Gastrocnemius medialis (tissue), 4 donors: ENCODE measurements at places on chromosomes 1 and 21. TPM values are rescaled to one million over a fixed set of nuclear protein-coding genes. Genes with fewer than 3 reads are reported as not detected.

- peak overlapping the region; percentile 82 for H3K4me3 ChIP-seq
- DNase-seq, result peak; percentile 39
- H3K27me3 ChIP-seq, result no peaks in the 10 kb centered on the region
- H3K27ac ChIP-seq, result peak overlapping the region; percentile 100
- peaks cover 38% of the 10 kb centered on the region for H3K4me1 ChIP-seq
Measured at GRCh38 chr1:244865028-244865371, 657 bp upstream of the HNRNPU start.

- H3K27ac ChIP-seq, result peak overlapping the region; percentile 66
- H3K4me1 ChIP-seq, result no peaks in the 10 kb centered on the region
- DNase-seq, result no peak
Measured at GRCh38 chr21:42093186-42093585, 22.1 kb downstream of the UMODL1 start.

DNA sequence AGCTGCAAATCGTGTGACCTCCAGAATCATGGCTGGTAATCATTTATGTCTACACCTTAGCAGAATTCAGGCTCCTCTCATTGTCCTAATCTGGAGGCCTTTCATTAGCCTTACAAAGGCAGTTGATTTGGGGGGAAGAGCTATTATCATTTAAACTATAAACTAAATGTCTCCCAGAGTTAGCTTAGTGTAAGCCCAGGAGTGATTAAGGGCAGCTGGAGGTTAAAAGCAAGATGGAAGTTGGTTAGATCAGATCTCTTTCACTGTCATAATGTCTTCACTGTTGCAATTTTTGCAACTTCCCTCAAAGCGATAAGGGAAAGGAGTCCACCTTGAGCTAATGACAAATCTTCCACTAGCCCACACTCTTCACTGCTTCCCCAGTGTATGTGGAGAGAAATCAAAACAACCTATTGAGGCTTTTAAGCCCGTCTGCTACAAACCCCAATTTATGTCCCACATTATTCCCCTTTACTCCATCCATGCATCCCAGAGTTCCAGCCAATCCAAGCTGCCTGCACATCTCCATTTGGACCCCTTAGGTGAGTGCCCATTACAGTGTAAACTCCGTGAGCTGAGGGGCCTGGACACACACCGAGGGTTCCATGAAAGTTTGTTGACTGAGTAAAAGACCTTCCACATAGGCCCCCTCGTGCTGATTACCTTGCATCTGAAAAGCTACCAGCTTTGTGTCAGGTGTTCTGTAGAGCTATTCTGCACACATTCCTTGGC, 61.5 kb upstream of the KLHDC7A start:
- H3K4me3 ChIP-seq, result no peak overlapping the region
- H3K4me1 ChIP-seq, result no peaks in the 10 kb centered on the region
- H3K36me3 ChIP-seq, result no peaks in the 10 kb centered on the region
- no peak overlapping the region for H3K27ac ChIP-seq
- DNase-seq, result no peak
- peaks cover under 1% of the 10 kb centered on the region for H3K27me3 ChIP-seq

DNA sequence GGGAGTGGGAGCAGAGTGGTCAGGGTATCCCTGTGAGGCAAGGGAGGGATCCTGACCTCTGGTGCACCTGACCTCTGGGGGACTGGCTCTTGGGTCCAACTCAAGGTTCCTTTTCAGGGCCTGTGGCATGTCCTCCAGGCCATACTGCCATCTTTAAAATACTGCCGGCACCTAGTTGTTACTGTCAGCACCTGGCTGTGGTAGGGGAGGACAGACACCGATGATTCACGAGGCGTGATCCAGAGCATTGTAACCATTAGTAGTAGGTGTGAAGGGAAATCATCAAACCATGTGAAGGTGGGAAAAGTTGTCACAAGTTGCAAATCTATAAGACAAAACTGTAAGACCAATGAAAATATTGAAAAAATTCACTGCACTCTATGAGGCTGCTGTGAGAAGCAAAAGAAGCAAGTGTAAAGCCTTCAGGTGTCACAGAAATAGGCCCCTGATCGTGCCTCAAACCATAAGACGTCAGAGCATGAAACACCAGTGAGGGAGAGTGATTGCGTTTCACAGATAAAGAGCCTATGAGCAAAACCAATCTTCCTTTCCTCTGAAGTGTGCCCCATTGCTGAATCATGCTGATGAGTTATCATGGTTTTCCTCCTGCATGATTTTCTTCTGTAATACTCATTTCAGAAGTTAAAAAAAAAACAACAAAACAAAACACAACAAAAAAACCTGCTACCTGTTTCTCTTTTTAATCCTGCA, 55.3 kb downstream of the CDC7 start:
- H3K27me3 ChIP-seq, result no peaks in the 10 kb centered on the region
- DNase-seq, result no peak
- no peak overlapping the region for H3K27ac ChIP-seq
- H3K4me3 ChIP-seq, result no peak overlapping the region

DNA sequence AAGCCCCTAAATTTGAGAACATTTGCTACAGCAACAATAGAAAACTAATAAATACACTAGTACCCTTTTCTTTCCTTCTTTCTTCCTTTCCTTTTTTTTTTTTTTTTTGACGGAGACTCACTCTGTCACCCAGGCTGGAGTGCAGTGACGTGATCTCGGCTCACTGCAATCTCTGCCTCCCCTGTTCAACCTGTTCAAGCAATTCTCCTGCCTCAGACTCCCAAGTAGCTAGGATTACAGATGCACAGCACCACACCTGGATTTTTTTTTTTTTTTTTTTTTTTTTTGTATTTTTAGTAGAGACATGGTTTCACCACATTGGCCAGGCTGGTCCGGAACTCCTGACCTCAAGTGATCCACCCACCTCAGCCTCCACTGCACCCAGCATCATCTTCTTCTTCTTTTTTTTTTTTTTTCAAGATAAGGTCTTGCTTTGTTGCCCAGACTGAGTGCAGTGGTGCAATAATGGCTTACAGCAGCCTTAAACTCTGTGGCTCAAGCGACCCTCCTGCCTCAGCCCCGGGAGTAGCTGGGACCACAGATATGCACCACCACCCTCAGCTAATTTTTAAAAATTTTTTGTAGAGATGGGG, 19.6 kb upstream of the CBR3 start:
- no peaks in the 10 kb centered on the region for H3K36me3 ChIP-seq
- no peaks in the 10 kb centered on the region for H3K27me3 ChIP-seq
- no peak overlapping the region for H3K4me3 ChIP-seq
- peaks cover 5% of the 10 kb centered on the region for H3K4me1 ChIP-seq
- no peak for DNase-seq

DNA sequence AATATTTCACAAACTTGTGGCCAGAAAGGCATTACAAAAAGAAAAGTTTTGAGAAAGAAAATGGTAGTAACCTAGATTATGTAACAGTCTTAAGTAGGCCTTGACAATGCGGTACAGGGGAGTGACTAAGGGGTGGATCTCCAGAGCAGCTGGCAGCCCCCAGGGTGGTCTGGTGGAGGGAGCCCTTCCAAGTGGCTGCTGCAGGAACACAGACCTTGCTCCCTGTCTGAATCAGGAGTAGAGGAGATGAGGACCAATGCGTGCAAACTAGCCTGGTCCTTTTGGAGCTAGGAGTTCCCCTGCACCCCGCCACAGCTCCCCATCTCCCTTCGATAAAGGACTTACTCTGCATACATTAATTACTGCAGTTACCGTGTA, 189.0 kb downstream of the NFIA start:
- no peak overlapping the region for H3K4me3 ChIP-seq
- no peaks in the 10 kb centered on the region for H3K27me3 ChIP-seq
- H3K4me1 ChIP-seq, result no peaks in the 10 kb centered on the region
- no peaks in the 10 kb centered on the region for H3K36me3 ChIP-seq

GRCh38 chr1:155250246-155250632, 5.0 kb downstream of the ENTREP3 start:
- peaks cover 26% of the 10 kb centered on the region for H3K4me1 ChIP-seq
- DNase-seq, result no peak
- no peak overlapping the region for H3K27ac ChIP-seq
- H3K36me3 ChIP-seq, result no peaks in the 10 kb centered on the region

DNA sequence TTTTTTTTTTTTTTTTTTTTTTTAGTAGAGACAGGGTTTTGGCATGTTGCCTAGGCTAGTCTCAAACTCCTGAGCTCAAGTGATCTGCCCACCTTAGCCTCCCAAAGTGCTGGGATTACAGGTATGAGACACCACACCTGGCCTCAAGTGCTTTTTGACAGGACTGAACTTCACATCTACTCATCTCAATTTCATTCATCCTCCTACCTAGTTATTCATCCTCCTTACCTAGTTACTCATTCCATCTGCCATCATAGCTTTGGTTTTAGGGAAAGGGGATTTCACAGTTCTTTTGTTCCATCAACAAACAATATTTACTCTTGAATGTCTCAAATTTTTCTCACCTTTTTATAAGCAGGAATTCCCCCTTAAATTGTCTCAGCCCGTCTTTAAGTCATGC, 38.6 kb upstream of the RALGPS2 start:
- H3K27ac ChIP-seq, result no peak overlapping the region
- no peaks in the 10 kb centered on the region for H3K36me3 ChIP-seq
- no peaks in the 10 kb centered on the region for H3K4me1 ChIP-seq
- H3K4me3 ChIP-seq, result no peak overlapping the region

DNA sequence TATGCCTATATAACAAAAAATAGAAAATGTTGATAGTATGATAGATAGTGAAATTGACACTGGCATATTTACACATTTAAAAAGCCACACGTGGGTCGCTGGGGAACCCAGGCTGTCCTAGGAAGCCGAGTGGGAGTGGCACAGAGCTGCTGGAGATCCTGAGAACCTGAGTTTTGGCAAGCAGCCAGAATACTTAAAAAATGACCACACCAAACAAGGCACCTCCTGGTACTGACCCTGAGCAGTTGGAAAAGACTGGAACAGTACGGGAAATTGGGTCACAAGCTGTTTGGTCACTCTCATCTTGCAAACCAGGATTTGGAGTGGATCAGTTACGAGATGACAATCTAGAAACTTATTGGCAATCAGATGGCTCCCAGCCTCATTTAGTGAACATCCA, 111.5 kb downstream of the ZFYVE9 start:
- no peaks in the 10 kb centered on the region for H3K4me1 ChIP-seq
- H3K27me3 ChIP-seq, result no peaks in the 10 kb centered on the region
- no peak for DNase-seq
- no peak overlapping the region for H3K27ac ChIP-seq
- no peak overlapping the region for H3K4me3 ChIP-seq
- H3K36me3 ChIP-seq, result no peaks in the 10 kb centered on the region

SGIP1 gene
- 7.1 TPM for total RNA-seq

KRTAP20-3 gene
- not detected for total RNA-seq

UQCRHL gene
- 2.4 TPM for total RNA-seq

HPDL gene
- not detected for total RNA-seq

OR6K3 gene
- total RNA-seq, result not detected

RPTN gene
- not detected for total RNA-seq

CRP gene
- 11.0 TPM for total RNA-seq
